Jurkat, Clone E6-1 (cell line): ENCODE measurements at places on chromosomes 16 and 17.

GRCh38 chr16:35182043-35182677 is 1722.7 kb downstream of the TP53TG3F start:
- DNase-seq: no peak

DNA sequence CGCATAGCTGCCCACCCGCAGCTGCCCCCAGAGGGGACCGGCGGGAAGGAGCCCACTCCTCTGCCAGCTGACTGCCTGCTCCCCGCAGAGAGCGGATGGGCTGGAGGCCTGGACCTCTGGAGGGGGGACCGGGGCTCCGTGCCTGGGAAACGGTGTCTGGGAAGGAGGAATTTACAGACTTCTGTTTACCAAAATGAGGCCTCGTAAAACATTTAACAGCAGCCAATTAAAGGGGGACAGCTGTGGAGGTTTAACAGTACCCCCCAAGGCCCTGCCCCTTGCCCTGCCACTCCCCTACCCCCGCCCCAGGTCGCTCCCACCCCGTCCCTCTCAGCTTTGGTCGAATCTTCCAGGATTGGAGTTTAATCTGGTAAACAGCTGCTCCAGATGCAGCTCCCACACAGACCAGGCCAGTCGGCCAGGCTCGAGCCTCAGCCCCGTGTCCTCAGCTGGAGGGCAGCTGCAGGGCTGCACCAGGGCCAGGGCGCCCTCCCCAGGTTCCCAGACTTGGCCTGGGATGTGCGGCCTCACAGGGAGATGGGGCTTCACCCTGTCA is 41.1 kb downstream of the BAHCC1 start:
- DNase-seq: no peak

- no peak for DNase-seq
Observed at GRCh38 chr17:50922107-50922506, 56.0 kb upstream of the TOB1 start.

DNA sequence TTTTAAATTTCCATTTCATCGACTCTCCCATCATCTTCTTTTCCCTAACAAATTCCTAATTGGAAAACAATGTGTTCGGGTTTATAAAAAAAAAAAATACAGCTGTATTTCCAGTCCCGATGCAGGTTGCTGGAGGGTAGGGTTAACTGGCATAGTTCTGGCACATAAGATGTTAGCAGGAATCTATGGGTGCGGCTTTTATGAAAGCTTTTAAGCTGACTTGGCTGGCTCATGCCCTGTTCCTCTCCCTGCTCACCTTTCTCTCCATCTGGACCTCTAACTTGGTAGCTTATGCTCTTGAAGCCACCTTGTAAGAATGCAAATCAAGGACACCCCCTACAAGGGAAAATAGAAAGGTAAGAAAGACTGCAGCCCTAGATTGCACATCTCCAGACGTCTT is 33.2 kb upstream of the KCNJ2 start:
- no peak for DNase-seq

- peak; percentile 100 for DNase-seq
Observed at GRCh38 chr16:9090960-9091866, at the start of gene HAPSTR1. Gene HAPSTR1 (plus strand): TSS chr16:9091644. CDS start chr16:9092045, 401 bp downstream.

DNA sequence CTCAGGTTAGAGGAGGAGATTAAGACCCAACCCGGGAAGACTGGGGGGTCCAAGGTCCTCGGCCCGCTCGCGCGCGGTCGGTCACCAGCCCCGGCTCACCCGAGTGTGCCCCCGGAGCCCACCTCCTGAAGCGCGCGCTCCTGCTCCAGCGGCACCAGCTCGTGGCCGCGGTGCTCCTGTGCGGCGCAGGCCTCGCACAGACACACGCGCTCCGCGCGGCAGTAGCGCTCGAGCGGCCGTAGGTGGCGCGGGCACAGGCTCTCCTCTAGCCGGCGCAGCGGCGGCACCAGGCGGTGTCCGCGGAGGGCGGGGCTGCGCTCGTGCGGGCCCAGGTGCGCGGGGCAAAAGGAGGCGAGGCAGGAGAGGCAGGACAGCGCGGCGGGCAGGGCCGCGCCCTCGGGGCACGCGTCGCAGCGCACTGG is 618 bp downstream of the TRIM47 start:
- peak; percentile 50 for DNase-seq

DNA sequence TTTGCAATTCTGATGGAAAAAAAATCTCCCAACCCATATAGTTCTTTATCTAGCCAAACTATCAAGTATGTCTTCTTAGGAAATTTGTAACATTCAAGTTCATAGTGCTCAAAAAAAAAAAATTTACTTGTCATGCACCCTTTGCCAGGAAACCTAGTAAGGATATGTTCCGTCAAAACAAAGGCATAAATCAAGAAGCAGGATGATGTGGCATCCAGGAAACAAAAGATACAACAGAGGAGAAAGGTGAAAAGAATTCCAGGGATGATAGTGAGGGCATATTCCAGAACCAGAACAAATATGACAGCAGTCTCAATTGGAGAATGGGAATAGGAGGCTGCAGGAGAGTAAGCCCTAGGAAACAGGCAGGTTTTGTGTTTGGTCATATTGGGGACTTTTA is 104.6 kb downstream of the SPAG9 start:
- no peak for DNase-seq

DNA sequence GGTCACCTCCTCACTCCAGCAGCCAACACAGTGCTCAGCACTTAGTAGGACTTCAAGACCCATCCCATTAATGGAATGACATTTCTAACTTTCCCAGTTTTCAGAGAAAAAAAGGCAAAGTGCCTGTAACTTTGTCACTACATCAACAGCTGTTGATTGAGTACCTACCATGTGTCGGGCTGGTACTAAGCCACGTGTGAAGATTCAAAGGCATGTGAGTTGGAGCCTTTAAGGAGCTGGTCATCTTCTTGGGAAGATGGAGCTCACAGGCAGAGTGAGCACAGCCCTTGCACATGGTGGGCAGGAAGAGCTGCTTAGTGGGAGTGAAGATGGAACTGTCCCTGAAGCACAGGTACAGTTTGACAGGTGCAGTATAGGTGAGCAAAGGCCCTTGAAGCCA is 88.6 kb downstream of the GNAO1 start:
- no peak for DNase-seq

DNA sequence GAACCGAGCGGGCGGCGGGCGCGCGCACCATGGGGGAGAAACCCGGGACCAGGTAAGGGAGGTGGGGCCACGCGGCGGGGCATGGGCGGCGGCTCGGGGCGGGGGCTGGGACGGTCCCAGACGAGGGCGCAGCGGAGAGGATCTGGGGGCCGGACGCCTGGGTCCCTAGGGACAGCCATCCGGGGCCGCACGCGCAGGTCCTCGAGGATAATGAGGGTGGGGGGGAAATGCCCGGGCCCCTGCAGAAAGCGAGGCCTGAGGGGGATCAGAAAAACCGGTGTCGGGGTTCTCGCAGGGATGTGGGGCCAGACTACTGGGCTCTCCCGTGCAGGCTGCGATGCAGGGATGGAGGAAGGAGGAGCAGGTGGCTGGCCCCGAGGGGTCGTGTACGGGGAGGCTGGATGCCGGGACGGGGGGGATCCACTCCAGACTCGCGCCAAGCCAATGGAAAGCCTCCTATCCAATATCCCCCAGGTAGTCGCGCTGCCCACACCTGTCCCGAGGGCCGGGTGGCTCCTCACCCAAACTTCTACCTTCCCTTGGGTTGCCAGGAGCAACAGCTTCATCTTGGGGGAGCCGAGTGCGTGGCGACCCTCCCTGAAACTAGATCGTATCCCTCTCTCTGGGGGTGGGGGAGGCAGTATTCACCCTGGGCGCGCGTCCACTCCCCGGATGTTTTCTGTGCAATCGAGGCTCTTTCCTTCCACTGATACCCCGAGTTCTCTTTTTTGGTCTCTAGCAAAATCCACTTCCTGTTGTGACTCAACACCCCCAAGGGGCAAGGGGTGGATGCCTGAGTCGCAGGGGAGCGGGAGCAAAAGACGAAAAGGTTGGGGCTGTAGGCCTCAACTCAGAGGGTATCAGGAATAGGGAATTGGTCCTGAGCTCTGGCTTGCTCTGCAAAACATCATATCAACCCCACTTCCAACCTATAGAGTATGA is 532 bp downstream of the ARRB2 start:
- no peak for DNase-seq

DNA sequence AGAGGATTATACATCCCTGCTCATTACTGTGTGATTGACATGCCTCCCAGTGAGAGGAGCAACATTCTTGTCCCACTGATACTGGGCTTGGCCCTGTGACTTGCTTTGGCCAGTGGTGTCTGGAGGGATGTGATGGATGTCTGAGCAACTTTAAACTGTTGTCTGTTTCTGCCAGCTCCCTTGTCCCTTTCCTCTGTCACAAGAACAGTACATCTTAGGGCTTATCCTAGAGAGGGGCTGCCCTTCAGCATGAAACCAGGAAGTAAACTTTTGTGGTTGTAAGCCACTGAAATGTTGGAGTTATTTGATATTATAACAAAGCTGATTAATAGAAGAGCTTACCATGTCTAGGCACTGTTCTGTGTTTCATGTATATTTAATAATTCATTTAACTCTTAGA is 82.9 kb upstream of the GPRC5B start:
- no peak for DNase-seq

DNA sequence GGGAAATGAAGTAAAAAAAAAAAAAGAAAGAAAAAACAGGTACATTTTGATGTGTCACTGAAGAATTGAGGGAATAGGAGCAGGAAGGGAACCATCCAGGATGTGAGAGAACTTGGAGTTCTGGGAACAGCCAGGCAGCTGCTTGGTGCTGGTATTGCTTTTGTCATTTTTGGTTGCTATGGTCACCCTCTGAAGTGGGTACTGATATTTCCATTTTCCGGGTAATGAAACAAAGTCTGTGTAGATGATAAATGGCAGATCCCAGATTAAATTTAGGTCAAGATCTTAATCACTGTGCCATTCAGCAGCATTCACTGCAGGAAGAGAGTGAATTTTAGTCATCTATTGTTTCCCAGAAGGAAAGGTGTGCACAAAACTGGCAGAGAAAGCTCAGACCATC is 93.6 kb downstream of the ABCA8 start:
- no peak for DNase-seq

- DNase-seq: no peak
Observed at GRCh38 chr17:3527896-3528295, 29.7 kb downstream of the TRPV3 start.

DNA sequence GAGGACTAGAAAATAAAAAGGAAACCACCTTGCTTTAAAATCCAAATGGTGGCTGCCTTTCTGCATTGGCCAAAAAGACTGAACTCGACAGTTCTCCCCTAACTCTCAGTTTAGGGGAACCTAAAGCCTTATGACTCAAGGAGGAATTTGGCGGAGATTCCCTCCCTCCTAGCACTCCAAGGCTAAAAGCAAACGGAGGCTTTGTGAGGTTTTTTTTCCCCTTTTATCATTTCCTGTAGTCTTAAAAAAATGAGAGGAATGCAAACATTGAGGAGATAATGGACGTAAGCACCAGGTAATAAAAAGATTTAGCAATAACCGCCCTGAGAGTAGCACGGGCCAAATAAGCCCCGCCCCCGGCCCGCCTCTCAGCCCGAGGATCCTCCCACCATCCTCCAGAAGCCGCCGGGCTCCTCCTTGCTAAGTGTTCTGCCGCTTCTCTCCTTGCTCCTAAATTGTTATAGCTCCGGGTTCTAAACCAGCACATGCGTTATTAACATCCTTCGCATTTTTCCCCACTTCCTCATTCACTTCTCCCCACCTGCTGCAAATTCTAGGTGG is 5.8 kb upstream of the KIFC3 start:
- no peak for DNase-seq

DNA sequence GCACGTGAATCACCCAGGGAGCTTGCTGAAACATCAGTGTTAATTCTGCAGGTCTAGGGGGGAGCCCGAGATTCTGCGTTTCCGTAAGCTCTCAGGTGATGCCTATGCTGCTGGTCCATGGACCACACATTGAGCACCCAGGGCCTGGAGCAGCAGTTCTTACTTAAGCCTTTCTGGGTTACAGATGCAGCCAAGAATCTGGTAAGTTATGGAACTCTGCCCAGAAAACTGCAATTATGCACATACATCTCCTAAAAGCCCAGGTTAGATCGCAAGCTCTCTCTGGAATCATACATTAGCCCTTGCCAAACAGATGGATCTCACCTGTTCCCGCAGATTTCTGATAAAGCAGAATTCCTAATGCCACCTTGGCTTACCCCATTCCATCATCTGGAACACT is 265.9 kb upstream of the SALL1 start:
- no peak for DNase-seq

DNA sequence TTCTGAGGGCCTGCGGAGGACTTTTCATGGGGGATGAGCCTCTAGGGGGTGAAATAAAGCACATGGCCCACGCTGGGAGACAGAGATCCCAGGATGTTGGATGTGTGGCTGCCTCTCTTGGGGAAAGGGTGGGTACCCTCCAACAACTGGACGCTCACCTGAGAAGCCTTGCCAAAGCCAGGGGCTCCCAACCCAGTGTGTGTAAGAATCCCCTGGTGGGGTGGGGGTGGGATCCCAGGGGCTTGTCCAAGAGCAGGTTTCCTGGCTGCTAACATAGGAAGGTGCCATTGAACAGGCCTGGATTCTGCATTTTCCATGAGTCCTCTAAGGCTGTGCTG is 587 bp downstream of the SNX20 start:
- DNase-seq: no peak
